ENCODE measurements at places on chromosomes 1 and 21. TPM values are rescaled to one million over a fixed set of nuclear protein-coding genes. Genes with fewer than 3 reads are reported as not detected.

Gene NUF2
- 0.17 TPM for total RNA-seq

Gene FAM72A
- not detected for total RNA-seq

Gene GIPC2
- 16.4 TPM for total RNA-seq

Gene CD160
- total RNA-seq, result not detected

Gene ADAR
- total RNA-seq, result 46.4 TPM
